ENCODE measurements at places on chromosomes 4 and X. TPM values are rescaled to one million over a fixed set of nuclear protein-coding genes. Genes with fewer than 3 reads are reported as not detected.

DNA sequence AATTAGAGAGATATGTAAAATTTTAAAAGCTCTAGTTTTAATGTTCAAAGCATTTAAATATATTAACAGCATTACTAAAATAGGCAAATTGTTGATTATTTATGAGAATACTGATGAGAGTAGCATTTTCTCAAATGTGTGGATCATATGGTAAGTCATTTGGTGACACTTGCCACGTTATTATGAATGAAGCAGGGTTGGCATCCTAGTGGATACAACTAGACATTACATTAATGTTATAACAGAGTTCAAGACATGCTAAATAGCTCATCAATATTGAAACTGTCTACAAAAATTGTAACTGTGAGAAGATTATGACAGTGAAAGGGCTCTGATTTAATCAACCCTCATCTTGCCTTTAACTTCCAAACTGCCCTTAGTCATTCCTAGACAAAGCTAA lies 171.1 kb downstream of the PDGFC start:
- H3K27ac ChIP-seq = no peak overlapping the region
- no peaks in the 10 kb centered on the region for H3K4me1 ChIP-seq
- H3K4me3 ChIP-seq = no peak overlapping the region
- H3K36me3 ChIP-seq = no peaks in the 10 kb centered on the region
- no peak for DNase-seq
- no peaks in the 10 kb centered on the region for H3K27me3 ChIP-seq

DNA sequence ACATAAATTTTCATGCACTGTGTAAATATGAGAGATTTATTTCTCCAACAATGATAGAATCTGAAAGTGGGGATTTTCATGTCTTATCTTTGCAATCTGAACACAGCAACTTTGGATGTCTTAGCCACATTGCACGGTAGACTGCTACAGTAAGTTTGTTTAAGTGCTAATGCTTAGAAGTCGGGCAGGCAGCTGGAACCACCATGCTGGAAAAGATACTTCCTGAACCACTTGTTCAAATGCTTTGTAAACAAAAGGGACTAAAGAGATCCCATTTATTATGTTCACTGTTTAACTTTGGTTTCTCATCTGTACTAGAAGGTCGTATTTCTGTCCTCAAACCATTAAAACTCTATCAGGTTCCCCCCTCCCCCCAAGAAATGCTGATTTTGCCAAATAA lies 555.9 kb upstream of the DIPK2B start:
- H3K36me3 ChIP-seq = no peaks in the 10 kb centered on the region
- H3K27me3 ChIP-seq = peaks cover 6% of the 10 kb centered on the region
- no peaks in the 10 kb centered on the region for H3K4me1 ChIP-seq
- no peak overlapping the region for H3K4me3 ChIP-seq
- no peak for DNase-seq

GRCh38 chr4:139282065-139282720 lies 2.2 kb upstream of the MGARP start:
- H3K36me3 ChIP-seq = no peaks in the 10 kb centered on the region
- H3K27me3 ChIP-seq = peaks cover 25% of the 10 kb centered on the region
- peaks cover 15% of the 10 kb centered on the region for H3K4me1 ChIP-seq

- no peak overlapping the region for H3K4me3 ChIP-seq
- H3K27me3 ChIP-seq = no peaks in the 10 kb centered on the region
- DNase-seq = no peak
- H3K36me3 ChIP-seq = no peaks in the 10 kb centered on the region
- H3K27ac ChIP-seq = no peak overlapping the region
Observed at GRCh38 chr4:138978600-138978999, 37.0 kb upstream of the NOCT start.

DNA sequence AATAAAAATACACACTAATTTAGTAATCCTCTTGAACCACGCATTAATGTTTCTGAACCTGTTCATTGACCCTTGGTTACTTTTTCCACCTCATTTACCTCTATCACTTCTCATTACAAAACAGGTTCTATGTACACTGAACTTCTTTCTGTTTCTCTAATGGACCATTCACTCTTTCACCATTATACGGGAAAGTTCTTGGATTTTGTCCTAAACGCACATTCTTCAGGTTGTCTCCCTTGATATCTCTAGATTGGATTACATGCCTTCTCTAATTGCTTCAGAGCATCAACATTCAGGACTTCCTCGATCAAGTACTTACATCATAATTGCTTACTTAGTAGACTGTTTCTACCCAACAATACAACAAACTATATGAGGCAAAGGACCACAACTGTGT lies 359.4 kb upstream of the FSTL5 start:
- no peaks in the 10 kb centered on the region for H3K4me1 ChIP-seq
- H3K27me3 ChIP-seq = no peaks in the 10 kb centered on the region
- no peak overlapping the region for H3K4me3 ChIP-seq
- DNase-seq = no peak
- no peaks in the 10 kb centered on the region for H3K36me3 ChIP-seq

DNA sequence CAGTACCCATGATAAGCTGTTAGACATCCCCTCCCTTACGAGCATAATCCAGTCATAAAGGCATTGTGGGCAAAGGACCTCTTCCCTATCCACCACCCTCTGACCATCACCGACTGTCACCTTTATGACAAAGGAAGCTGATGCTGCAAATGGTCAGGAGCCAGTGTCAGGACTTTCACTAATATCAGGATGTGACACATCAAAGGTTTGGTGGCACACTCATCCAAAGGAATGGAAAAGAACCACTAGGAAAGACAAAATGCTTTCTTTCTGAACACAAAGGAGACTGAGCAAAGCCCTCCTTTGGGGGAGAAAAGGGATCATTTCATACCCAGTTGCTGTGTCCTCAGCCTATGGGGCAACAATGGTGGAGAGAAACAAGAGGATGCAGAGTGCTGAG lies 66.9 kb upstream of the PROM1 start:
- no peaks in the 10 kb centered on the region for H3K27me3 ChIP-seq
- no peak for DNase-seq
- no peaks in the 10 kb centered on the region for H3K36me3 ChIP-seq
- H3K4me1 ChIP-seq = peaks cover 6% of the 10 kb centered on the region

Gene MND1
- 6.6 TPM for total RNA-seq

Gene FGF5
- total RNA-seq = 0.11 TPM

Gene NALF2
- 1.4 TPM for total RNA-seq

Data from spinal cord (tissue), 10 donors.